Stimulated activated CD4-positive, alpha-beta T cell treated with anti-CD3 and anti-CD28 coated beads, Interleukin-15, amount 100 ng/mL, for 1 hour (primary cell): ENCODE measurements at places on chromosomes 13 and 19.

DNA sequence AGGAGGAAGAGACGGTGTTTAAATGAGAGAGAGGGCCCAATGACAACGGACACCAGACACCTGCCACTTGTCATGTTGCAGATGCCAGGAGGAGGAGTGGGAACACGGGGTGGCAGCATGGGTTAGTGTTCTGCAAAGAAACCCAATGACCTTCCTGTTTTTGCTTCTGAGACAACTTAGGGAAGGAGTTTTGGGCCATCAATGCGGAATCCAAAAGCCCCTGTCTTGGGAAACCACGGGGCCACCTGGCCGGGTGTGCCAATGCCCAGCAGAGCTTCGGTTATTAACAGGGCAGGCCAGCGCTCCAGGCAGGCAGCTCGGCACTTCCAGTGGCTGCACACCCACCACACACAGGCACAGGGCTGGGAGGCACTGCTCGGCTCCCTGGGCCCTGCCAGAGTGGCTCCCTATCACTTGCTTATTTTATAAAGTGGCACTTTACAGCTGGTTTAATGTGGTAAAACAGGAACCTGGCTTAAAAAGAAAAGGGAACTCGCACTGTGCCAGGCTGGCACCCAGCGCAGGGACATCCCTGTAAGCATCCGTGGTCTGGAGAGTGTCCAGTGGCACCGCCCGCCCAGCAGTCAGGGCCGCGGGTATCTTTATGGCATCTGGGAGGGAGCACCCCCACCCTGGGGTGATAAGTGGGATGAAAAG, 19.1 kb downstream of the ELL start:
- no peak for DNase-seq

GRCh38 chr13:46025157-46025556, 27.4 kb downstream of the ZC3H13 start:
- DNase-seq, result no peak

DNA sequence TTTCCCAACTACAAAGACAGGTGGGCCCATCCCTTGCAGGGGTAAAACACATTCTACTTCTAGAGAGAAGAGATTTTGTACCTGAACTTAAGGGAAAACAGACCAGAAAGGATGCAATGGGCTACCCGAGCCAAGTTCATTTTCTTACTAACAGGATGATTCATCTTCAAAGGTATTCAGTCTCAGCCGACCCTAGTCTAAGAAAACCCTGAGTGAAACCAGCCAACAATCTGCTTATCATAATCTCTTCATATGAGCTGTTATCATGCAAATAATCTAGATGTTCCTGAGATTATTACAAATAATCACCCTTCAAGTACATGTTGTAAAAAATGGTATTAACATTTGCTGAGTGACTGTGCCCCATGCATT, 15.6 kb downstream of the PABPC3 start:
- DNase-seq, result no peak

GRCh38 chr13:114095486-114095885, 36.9 kb downstream of the RASA3 start:
- no peak for DNase-seq

GRCh38 chr13:109224033-109224432, 562.4 kb downstream of the IRS2 start:
- no peak for DNase-seq

- no peak for DNase-seq
Observed at GRCh38 chr19:2042485-2043250, 8.4 kb downstream of the MKNK2 start.
